Cardiac fibroblast (primary cell): ENCODE measurements at places on chromosomes 7 and 10.

DNA sequence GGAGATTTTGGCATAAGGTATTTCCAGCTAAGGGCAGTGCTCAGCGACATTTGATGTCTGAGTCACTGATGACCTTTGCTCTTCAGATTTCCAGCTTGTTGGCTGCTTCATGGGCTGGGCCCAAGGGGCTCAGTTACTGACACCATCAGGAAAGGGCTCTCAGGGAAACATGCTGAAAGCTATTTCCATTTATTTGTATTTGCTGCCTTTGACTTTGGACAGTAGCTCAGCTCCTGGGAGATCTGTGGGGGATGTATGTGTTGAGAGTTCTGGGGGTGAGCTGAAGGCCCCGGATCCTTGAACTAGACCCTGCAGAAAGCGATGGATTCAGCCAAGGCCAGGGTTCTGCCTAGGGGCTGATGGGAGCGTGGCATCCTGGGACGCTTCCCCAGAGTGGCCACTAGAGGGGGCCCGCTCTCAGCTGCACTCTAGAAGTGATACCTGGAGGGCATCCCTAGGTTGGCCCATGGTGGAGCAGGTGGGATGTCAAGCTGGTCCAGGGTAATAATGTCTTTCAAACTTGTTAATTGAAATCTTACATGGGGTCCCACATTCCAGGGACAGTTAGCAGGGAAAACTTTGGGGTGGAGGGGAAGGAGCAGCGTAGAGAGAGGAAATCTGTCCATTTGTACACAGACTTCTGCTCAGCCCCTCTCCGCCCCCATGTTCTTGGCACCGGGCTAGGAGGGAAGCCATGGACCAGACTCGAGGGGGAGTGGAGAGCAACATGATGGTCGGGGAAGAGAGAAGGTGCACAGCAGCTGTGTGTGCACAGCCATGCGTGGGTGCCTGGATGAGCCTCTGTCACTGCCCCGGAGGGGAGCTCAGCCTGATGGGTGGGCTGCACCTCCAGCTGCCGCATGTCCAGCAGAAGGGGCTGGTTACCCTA lies 3.0 kb upstream of the BTBD16 start:
- peak; percentile 50 for DNase-seq

DNA sequence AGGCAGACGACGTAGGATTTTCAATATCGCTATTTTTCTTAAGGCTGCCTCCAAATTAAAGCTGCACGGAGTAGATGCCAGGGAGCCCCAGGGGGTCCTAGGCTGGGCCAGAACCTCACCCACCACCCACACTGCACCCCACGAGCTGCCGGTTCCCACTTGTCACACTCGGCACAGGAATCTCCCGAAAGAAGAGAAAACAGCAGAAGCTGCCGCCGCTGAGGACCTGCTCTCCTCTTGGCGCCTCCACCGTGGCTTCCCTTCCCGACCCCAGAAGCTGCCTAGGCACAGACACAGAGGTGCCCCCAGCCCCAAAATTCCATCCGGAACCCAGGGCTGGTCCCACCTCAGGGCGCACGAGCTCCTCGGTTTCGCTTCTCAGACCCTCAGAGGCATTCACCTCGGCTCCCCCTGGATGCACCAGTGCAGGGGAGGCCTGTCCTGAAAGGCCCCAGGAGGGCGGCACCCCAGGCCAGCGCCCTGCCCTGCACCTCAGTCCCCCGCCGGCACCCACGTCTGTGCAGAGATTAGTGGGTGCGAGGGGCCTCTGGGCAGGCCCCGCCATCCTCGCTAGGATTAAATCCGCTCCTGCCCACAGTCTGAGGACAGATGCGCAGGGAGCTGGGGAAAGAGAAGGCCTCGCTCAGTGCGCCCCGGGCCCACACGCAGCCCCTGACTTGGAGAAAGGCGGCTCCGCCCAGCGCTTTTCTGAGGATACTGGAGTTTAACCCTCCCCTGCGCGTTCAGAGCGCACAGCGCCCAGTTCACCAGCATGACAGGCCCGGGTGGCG lies 99.2 kb downstream of the PTPRN2 start:
- DNase-seq = no peak

GRCh38 chr10:133335246-133336117 lies 1.2 kb downstream of the CALY start:
- peak; percentile 78 for DNase-seq

DNA sequence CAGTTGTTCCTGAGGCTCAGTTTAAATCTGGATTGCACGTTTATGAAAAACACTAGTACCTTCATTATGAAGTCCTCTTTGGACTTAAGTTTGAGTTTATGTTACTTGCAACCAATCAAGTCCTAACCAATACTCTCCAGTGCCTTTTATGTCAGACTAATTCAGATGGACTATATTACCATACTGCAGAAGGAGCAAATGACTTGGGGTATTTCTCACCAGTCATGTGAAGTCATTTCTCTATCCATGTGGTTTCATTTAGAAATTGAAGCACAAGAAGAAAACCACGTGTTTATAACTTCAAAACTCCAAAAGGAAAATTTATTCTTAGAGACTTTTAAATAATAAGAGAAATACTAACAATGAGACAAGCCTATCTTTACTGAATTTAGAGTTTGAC lies 201.6 kb downstream of the MBL2 start:
- DNase-seq = no peak

DNA sequence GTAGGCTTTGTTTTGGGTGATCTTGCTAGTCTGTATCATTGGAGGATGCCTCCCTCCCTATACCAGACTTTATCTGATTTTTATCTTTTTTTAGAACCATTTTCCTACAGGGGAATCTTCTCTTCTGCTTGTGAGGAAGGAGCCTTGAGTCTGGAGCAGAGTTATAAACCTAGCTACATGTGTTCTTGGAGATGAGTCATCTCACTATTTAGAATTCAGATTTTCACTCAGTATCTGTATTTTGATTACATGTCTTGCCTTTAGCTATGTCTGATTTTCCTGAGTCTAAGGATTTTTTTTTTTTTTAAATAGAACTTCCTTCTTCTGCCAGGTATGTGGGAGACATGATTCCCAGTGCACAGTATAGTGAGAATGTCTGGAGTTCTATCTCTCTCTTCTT lies 211.6 kb upstream of the MBL2 start:
- DNase-seq = no peak

DNA sequence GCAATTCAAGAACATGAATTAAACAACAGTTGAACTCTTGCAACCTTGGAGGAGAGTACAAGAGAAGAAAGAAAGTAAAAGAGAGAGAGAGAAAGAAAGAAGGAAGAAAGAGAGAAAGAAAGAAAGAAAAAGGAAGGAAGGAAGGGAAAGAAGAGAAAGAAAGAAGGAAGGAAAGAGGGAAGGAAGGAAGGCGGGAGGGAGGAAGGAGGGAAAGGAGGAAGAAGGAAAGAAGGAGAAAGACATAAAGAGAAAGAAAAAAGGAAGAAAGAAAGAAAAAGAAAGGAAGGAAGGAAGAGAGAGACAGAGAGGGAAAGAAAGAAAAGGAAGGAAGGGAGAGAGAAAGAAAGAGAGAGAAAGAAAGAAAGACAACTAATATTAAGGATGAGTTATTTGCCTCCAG lies 1106.7 kb downstream of the TYW1 start:
- no peak for DNase-seq

- no peak for DNase-seq
Observed at GRCh38 chr10:44042075-44042770, 342.7 kb downstream of the CXCL12 start.

GRCh38 chr7:39102234-39102633 lies 124.5 kb downstream of the POU6F2 start:
- DNase-seq = no peak

DNA sequence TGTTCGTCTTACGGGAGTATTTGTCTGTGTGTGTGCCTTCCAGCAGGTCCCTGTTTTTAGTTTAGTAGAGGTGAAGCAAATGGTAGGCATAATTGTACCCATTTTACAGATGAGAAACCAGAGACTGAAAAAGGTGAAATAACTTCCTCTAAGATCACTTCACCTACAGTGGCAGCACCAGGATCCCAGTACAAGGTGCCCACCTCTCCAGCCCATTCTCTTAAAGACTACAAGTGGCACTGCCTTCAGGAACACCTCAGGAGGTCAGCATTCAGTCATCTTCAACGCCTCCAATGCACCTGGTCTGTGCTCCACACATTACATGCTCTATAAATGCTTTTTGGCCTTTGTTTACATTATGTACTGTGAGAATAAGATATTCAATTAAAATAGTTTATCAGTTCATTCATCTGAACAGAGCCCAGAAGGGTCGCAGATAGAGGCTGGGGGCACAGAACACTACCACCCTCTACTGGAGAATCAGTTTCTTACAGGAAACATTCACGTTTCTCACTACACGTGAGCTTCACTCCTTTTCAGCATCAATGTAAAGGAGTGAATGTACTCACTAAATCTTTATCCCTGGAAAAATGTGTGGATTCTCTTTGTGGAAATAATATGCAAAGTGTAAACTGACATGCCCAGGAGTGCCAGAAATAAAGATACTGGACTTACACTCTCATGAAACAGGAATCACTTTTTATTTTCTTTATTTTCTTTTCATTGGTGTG lies 45.5 kb upstream of the ABLIM1 start:
- peak; percentile 42 for DNase-seq

DNA sequence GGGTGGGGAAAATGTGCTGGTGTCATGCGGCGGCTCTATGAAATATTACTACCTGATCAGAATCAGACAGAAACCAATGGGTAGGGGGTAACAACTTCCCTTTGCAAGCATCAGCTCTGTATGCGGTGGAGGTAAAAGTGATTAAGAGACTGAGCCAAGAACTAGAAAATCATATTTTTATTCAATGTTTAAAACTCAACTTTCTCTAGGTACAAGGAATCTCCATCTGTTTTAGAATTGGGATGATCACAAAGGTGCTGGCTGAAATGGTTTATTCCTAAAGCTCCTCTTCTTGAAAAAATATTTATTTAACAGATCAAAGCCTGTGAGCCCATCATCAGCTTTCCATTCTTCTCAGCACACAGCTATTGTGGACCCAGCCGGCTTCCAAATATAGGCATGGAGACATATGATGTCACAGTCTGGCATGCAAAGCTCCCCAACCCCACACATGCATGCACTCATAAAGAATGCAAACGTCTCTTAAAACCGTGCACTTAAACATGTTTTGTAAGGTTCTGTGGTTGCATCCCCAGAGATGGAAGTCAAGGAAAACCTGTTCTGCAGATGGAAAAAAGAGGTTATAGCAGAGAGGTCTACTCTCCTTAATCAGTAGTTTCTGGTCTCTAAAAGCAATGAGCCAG lies 126.0 kb downstream of the SKIDA1 start:
- DNase-seq = peak; percentile 83

GRCh38 chr7:98930921-98931320 lies 52.6 kb downstream of the TRRAP start:
- no peak for DNase-seq

GRCh38 chr10:81009296-81009695 lies 471.6 kb downstream of the SH2D4B start:
- no peak for DNase-seq

DNA sequence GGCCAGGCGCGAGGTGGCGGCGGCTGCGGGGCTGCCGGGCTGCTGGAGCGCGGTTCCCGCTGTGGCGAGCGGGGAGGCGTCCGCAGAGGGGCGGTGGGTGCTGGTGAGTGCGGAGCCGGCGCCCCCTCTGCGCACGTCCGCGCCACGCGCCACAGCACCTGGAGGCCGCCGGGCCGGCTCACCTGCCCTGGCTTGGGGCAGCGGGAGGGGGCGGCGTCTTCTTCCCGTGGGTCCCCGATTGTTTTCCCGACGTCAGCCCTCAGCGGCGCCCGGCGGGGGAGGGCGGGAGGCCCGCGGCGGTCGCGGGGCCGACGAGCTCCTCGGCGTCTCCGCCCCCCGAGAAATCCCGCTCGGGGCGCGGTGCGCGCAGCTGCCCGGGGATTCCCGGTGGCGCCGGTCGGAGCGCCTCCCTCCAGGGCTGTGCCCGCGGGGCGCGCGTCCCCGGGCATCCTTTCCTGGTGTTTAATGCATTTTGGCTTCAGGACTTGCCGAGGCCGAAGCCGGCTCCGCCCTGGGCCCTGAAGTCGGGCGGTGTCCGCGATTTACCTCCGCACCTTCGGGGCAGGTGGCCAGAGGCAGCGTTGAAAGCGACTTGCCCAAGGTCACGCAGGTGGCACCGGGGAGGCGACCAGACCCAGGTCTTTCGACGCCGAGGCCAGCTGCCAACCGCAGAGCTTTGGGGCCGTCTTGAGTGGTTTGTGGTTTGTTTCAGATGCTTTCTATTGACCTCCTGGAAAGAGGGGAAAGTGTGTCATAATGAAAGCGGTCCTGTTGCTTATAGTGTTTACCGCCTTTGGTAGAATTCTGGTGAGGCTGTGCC lies 561 bp downstream of the PLEKHA1 start:
- DNase-seq = peak; percentile 60

DNA sequence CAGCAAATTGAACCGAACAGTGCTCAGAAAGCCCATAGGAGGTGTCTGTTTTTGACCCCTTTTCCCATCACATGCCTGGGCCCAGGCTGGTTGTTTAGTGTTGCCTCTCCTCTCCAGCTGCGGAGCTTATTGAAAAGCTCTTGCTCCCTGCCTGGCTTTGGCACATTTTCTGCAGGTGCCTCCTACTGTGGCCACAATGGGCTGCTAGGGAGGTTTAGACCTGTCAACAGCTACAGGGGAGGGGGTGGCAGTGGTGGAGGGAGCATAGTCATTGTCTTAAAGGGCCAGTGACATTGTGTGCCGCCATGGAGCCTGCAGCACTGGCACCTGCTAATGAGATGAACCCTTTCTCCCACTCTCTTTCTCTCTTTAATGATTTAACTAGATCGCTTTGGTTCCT lies 13.2 kb upstream of the ENO4 start:
- DNase-seq = no peak

GRCh38 chr10:90872648-90873020 lies 860 bp downstream of the RPP30 start:
- no peak for DNase-seq

DNA sequence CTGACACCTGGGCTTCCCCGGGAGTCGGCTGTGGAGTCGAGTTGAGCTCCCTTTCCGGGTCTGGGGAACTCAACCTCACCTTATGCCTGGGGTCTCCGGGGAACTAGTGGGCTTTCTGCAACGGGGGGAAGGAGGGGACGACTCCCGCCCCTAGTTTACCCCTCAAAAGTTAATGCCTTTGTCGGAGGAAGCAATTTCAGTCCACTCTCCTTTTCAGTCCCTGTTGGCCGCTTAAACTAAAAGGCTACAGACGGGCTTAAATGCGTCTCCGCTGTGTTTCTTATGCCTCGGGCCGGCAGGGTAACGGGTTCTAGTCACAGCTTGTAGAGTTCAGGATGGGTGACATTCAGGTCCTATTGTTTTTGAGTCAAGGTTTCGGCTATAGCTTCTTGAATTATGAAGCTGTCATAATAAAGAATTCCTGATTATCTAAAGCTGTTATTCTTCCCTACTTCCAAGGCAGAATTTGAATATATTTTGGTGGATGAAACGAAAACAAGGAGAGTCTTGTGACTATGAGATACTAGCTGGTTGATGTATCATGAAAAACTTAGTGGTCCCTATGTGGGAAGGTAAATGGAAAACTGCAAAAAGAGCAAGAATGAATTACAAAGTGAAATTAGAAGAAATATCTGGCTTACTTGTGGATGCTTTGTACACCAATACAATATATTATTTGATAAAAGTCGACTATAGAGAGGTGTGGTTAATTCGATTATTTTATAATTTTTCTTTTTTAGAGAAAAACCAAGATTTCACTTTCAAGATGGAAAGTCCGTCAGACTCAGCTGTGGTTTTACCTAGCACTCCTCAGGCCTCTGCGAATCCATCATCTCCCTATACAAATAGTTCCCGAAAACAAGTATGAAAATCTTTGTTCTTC lies 495 bp downstream of the SFR1 start:
- peak; percentile 25 for DNase-seq

- no peak for DNase-seq
Observed at GRCh38 chr7:77484785-77485184, 52.3 kb upstream of the PTPN12 start.

GRCh38 chr7:79421751-79422150 lies 31.7 kb downstream of the MAGI2 start:
- no peak for DNase-seq
